Effector memory CD8-positive, alpha-beta T cell (primary cell): ENCODE measurements at places on chromosomes 7 and 10.

GRCh38 chr7:50184271-50184990, 91.4 kb upstream of the ZPBP start:
- no peak for DNase-seq

GRCh38 chr7:38398725-38399321, 125.4 kb upstream of the TARP start:
- DNase-seq: peak; percentile 56

DNA sequence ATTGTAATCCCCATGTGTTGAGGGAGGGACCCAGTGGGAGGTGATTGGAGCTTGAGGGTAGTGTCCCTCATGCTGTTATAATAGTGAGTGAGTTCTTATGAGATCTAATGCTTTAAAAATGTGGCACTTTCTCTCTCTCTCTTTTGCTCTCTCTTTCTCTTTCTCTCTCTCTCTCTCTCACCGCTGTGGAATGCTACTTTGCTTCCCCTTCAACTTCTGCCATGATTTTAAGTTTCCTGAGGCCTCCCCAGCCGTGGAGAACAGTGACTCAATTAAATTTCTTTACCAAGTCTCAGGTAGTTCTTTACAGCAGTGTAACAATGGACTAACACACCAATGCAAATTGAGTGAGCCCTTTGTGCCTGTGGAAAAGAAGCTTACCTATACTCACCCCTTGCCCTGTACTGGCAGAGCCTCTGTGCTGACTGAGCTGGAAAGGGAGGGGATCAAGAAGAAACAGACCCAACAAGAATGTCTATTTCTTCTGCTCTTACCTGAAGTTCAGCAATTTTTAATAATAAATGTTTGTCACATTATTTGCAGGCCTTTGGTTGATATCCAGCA, 642.5 kb upstream of the KCND2 start:
- no peak for DNase-seq

DNA sequence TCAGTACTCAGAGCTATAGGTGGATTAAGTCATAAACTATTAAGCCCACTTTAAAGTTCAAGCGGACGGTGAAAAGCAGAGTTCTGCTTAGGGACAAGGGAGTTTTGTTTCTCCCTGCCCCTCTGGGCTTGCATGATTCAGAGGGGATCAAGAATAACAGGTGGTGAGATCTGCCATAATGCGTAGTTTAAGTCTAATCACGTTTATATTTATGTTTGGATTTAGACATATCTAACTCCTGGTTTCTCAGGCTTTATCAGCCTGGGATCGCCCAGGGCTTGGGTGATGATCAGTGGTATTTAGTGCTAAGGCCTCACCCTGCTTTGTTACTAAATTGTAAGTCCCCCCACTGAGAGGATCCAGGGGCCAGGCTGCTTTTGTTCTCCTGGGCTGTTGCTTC, 335.4 kb upstream of the NRP1 start:
- DNase-seq: no peak

GRCh38 chr7:66055321-66055956, 20.2 kb upstream of the ASL start:
- no peak for DNase-seq

DNA sequence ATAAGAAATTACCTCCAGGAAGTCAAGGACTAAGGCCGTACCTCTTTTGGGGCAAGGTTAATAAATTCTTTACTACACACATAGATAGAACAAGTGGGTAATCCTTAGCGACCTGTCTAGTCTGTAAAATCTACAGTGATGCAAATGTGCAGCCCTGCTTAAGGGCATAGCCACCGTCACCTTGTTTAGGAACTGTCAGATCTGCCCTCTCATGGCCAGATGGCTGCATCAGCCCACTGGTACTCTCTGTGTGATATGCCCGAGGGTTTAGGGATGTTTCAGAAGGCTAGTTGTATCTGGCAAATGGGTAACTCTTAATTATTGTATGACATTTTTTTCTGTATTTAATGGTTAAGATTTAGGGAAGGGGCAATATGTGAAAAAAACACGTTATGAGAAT, 74.3 kb downstream of the NRG3 start:
- no peak for DNase-seq

- DNase-seq: no peak
Observed at GRCh38 chr10:131260031-131260430, 51.5 kb downstream of the TCERG1L start.

DNA sequence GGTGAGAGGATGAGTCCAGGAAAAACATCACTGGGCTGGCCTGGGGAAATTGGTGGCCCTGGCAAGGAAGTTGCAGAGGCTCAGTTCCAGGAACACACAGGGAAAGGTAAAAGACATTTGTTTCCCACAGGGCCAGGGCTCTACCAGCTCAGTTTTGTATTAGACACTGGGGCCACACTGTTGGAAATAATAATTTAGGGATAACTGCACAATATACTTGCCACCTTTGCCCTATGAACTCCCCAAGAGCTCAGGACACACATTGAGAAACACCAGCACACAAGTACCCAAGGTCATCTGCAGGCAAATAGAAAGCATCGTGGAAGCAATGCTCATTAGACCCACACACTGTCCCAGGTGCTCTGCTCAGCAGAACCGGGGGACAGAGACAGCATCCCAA, 617.6 kb downstream of the PTPRN2 start:
- DNase-seq: no peak

DNA sequence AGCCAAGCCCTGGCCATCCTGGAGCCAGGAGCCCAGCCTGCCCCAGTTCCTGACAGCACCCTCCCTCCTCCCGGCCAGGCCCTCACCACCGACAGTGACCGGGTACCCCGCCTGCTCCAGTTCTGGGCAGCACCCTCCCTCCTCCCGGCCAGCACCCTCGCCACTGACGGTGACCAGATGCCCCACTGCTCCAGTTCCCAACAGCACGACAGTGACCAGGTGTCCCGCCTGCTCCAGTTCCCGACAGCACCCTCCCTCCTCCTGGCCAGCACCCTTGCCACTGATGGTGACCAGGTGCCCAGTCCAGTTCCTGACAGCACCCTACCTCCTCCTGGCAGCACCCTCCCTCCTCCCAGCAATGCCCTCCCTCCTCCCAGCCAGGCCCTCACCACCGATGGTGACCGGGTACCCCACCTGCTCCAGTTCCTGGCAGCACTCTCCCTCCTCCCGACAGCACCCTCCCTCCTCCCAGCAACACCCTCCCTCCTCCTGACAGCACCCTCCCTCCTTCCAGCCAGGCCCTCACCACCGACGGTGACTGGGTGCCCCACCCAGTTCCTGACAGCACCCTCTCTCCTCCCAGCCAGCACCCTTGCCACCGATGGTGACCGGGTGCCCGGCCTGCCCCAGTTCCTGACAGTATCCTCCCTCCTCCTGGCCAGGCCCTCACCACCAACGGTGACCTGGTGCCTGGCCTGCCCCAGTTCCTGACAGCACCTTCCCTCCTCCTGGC, 40.3 kb downstream of the VIPR2 start:
- DNase-seq: no peak

- DNase-seq: no peak
Observed at GRCh38 chr10:75801121-75801520, 369.7 kb downstream of the LRMDA start.

DNA sequence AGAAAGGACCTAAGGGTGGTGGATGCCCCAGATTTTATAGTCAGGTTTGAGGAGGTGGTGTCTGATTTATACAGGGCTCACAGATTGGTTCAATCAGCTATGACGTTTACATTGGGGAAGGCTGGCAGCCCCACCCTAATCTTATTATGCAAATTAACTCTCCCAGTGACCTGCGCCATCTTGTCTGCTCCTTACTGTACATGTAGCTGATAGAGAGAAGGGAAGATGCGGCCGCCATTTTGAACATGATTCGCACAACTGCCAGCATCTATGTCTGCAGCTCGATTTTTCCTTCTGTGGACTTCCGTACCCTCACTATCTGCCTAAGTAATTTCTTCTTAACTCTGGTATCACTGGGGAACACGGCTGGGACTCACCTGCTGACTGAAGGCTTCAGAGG, 619.0 kb upstream of the DPP6 start:
- no peak for DNase-seq

DNA sequence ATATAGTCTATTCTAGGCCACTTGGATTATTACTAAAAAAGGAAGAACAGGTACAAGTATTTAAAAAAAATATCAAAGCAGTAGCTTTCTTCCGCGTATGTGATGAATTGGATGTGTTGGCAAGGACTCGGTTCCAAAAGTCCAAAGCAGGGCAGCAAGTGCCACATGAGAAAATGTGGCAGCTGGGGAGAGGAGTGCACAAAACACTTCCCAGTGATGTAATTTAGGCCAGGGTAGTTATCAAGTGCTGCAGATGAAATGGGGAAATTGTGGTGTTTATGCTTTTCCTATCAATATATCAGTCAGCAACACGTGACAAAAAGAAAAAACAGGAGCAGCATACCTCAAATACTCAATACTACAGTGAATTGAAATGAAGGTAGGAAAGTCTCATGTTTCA, 7.0 kb downstream of the RHOBTB1 start:
- DNase-seq: no peak

GRCh38 chr10:26335574-26336093, 102.5 kb upstream of the APBB1IP start:
- DNase-seq: no peak

- DNase-seq: no peak
Observed at GRCh38 chr7:30630986-30631385, 36.3 kb downstream of the GARS1 start.

DNA sequence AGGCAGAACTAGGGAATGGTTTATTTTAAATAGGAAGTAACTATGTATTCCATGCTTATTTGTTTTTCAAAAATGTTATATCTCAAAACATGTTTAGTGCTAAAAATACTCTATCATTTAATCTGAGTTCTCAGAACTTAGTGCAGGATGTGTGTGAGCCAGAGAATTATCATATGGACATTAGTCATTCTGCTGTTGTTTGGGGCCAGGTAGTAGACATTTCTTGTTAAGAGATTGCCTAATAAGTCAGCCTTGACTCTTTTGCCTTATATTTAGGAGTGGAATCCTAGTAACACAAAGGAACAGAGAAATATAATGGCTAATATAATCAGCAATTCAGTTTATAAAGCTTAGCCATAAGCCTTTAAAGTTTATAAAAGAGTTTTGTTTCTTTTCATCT, 149.8 kb downstream of the CCSER2 start:
- no peak for DNase-seq

DNA sequence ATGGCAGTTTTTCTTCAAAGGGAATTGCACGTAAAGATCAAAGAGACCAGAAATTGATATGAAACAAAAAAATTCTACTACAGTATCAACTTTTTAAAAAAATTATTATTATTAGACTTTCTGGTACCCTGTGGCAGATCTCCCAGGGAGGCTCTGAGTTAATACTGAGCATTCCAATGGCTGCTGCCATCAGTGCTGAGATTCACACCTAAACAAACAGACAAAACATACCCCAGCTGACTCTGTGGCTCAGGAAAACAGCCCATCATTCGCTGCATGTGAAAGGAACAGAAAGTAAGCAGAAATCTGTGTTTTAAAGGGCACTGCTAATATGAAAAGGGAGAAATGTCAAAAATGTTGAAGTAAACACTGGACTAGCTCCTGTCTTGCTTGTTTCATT, 118.4 kb downstream of the GRM3 start:
- DNase-seq: no peak

GRCh38 chr7:7439564-7439963, 96.1 kb downstream of the COL28A1 start:
- DNase-seq: no peak
